ENCODE measurements at places on chromosomes 4 and X.

DNA sequence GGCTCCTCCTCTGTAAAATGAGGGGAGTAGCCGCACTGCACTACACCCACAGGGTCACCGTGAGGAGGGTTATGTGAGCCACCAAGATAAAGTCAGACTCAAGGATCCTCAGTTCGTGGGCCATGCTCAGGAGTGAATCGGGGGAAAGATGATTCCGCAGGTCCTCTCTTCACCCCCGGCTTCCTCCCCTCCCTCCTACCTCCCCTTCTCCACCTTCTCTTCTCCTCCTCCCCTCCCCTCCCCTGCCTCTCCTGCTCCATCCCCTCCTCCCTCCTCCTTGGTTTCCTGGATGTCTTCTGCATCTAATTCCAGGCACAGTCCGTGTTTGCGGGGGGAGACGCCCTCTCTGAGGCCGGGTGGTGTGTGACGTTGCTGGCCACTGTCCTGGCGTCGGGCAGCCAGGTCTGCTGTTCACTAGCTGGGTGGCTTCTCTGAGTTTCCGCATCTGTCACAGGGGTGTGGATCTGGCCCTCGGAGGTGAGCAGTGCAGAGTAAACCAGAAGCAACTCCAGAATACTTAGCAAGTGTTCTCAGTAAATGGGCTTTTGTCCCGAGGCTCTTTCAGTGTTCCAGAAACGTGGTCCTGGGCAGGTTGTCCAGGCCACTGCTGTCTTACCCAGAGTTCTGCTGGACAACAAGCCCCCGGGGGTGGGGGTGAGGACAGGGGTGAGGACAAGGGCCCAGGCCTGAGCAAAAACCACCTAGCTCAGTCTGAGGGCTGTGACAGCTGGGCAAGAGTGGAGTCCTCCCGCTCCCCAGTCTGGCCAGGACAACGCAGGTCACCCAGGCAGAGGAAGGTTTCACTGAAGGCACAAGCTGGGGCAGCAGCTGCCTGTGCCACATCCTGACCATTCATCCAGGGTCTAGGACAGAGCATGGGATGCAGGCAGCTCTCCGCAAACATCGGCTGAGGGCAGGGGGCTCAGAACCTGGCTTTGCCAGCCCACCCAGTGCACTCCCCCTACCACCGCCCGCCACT is 92.4 kb downstream of the PPP2R2C start:
- DNase-seq = no peak

DNA sequence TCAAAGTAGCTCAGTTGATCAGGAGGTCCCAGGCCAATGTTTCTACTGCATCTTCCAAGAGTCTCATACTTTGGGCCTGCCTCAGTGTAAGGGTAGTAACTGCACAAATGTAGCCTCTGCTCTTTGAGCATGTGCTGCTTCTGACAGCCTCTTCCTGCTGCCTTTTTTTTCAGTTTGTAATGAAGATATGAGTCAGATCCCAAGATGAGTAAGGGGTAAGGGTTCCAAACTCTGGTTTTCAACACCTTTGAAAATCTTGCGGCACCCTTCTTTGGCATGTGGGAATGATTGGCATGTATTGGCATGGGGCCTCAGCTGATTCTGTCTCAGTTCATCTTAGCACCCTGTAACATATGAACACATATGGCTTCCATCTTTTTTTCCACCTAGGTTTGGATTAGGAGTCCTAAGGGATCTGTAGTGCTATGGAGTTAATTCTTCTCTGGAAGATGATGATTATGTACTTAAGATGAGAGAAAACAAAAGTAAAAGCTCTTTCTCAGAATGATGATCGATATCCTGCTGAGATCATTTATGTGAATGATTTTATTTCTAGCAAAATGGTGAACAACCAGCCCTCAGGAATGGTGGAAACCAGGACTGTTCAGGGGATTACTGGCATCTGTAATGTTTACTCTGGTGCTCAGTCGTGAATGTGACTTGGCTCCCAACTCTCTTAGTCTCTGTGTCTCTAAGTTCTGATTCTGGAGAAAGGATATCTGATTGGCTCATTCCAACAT is 118.7 kb upstream of the PRPS2 start:
- DNase-seq = no peak

- no peak for DNase-seq
Measured at GRCh38 chr4:629636-629914, 4.2 kb downstream of the PDE6B start.

- no peak for DNase-seq
Measured at GRCh38 chrX:11585174-11585573, 80.5 kb downstream of the ARHGAP6 start.

GRCh38 chr4:95963456-95963855 is 123.6 kb downstream of the PDHA2 start:
- DNase-seq = no peak

GRCh38 chr4:15213302-15213970 is 211.2 kb downstream of the CPEB2 start:
- DNase-seq = no peak

DNA sequence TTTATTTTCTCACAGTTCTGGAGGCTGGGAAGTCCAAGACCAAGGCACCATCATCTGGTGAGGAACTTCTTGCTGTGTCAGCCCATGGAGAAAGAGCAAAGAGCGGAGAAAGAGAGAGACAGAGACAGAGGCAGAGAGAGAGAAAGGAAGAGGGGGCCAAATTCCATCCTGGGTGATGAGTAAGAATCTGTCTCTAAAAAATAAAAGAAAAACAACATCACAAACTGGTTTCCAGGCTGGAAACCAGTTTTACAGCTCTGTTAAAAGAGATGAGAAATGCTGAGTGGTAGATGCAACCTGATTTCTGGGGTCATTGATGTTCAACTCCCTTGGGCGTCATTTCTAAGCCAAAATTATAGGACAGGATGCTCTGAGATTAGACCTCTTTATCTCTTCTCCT is 72.9 kb downstream of the SHOX start:
- DNase-seq = no peak

GRCh38 chrX:150574559-150575418 is 6.4 kb downstream of the MTM1 start:
- no peak for DNase-seq

GRCh38 chr4:24471486-24472160 is 112.7 kb downstream of the DHX15 start:
- no peak for DNase-seq

DNA sequence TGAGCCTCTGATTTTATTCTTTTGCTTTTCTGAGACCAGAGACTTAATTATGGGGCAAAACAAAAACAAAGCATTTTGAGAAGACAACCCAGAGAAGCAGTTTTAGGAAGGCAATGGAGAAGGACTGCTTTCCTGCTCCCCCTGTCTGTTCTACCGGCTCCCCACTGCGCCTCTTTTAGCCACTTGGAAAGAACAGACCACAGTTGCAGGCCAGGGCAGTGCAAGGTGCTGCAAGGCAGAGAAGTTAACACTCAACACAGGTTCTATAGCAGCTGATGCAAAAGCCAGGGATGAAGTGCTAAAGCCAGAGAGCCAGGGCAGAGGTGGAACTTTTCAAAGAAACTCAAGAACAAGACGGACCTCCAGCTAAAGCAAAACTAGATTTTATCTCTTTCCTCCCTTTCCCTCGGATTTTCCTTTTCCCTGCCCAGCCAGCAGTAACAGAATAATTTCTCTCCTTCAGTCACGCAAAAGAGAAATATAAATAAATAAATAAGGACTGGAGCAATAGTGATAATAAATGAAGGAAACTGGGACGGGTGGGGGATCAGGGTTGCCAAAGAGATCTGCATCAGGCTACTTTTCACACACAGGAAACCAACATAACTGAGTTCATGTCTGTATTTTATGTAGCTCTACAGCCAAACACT is 10.4 kb downstream of the SH3RF1 start:
- no peak for DNase-seq

DNA sequence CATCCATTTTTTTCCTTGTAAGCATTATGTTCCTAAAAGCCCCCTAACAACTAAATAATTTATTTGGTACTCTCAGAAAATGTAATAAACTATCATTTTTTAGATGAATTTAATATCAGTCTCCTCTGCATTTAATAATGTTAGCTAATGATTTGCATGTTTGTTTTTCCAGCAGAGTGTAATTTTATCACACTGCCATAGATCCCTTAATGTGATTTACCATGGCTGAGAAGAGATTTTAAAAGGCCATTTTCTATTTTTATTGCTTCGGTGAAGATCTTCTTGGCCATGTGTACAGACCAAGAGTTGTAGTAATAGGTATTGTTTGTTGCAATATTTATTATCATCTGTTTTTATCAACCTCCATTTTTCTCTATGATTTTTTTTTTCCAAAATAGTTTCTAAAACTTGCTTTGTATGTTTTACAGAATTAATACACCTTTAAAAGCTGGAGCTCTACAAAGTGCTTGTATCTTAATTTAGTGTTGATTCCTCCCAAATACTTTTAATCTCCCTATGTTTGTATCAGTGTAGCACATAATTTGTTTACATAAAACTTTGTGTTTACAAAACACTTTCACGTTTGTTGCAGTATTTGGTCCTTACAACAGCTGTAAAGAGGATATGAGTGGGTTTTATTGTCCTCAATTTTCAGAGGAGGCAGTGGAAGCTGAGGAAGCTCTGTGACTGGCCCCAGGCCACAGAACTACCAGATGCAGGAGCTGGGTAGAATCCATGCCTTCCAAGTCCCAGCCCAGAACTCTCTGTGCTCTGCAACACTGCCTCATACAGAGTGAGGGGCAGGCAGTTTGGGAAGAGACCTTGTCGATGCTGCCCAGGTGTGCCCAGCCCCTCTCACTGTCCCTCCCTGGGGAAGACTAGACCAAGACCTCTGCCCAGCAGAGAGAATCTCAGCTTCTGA is 58.1 kb downstream of the FAM114A1 start:
- DNase-seq = no peak

GRCh38 chrX:135389717-135390116 is 32.0 kb upstream of the SMIM10L2A start:
- no peak for DNase-seq

- peak; percentile 10 for DNase-seq
Measured at GRCh38 chr4:57233386-57233785, 123.2 kb upstream of the IGFBP7 start.

GRCh38 chrX:9643807-9644206 is 121.8 kb downstream of the GPR143 start:
- no peak for DNase-seq

- no peak for DNase-seq
Measured at GRCh38 chrX:2471641-2472040, 29.1 kb downstream of the DHRSX start.

DNA sequence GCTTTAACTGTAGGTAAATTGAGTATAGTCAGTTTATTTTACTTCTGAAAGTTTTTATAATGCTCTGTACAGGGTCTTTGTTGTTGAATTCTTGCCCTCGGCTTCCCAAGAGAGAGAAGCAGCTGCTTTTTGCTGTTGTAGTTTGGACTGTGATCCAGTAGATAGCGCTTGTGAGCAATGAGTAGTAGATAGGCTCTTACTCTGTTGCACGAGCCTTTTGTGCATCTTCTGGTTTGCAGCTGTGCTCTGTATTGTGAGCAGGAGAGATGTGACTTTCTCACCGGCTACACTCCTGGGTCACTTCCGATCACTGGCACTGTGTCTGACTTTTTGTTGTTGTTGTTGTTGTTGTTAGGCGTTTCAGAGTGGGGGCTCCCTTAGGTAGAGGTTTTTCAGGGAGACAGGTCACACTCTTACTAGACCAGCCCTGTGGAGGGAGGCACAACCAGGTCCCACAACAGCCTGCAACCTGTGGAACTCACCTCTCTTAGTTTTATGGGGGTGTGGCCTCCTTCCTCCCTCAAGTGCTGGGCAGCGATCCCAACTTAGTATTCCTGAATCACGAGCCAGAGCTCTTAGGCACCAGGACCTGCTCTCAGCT is 822.1 kb upstream of the GALNTL6 start:
- no peak for DNase-seq

DNA sequence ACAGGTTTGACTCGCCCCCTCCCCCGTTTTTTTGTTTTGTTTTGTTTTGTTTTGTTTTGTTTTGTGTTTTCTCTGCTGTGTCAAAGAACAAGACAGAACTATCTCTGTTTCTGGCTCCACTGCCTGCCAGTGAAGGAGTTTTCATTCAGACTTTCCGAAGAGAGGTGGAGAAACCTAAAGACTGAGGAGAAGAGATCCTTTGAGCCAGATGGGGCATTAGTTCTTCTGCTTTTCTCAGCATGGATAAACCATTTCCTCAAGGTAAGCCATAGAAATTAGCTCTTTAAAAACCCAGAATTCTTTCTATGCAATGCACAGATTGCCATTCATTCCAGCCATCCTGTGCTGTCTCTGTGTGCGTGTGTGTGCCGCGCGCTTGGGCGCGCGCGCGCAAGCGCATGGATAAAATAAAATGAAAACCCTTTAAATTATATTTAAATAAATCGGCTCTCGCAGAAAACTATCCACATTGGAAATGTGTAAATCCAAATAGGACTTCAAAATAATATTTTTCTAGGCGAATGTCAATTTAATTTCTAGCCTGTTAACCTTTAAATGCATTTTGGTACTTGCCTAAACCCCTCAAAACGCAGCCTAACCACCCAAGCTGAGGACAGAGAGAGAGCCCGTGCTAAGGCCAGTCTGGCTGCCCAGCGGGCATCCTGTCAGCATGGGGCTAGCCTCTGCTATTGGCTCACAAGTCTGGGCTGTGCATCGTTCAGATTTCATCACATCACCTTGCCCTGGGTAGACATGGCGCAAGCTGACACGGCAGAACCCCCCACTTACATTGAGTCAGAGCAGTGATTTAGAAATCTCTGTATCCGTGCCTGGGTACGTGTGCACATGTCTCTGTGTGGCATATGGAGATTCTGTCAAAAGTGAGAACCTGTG is 113.0 kb upstream of the VAMP7 start:
- DNase-seq = no peak

DNA sequence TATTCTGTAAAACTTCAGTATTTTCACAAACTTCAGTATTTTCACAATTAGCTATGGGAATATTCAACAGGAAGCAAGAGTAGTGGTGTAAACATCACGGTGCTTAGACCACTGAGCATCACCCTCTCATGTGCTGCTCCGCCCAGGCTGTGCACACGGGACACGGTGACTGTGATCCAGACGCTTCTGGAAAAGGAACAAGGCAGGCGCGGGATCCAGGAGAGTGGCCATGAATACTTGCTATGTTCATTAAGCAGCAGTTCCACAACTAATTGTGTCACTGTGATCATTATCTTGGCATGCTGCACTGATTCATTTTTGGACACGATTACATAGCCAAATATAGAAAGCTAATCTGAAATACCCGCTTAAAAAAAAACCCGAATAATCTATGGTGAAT is 19.6 kb upstream of the FAT1 start:
- DNase-seq = no peak

DNA sequence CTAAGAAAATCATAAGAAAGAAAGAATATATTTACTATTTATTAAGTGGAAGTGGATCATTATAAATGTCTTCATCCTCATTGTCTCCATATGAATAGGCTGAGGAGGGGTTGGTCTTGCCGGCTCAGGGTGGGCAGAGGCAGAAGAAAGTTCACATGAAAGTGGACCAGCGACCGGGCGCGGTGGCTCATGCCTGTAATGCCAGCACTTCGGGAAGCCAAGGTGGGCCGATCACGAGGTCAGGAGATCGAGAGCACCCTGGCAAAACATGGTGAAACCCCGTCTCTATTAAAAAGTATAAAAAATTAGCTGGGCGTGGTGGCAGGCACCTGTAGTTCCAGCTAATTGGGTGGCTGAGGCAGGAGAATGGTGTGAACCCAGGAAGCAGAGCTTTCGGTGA is 1145.4 kb downstream of the STIM2 start:
- DNase-seq = no peak
